Astrocyte (in vitro differentiated cells and primary cell): ENCODE measurements at places on chromosomes 2 and 18. TPM values are rescaled to one million over a fixed set of nuclear protein-coding genes. Genes with fewer than 3 reads are reported as not detected.

KIF5C gene
- total RNA-seq, result 21.0 and 24.3 TPM in 2 replicates

- no peaks in the 10 kb centered on the region for H3K36me3 ChIP-seq
- no peak overlapping the region for H3K27ac ChIP-seq
- H3K4me3 ChIP-seq, result no peak overlapping the region
- H3K27me3 ChIP-seq, result peaks cover 2% of the 10 kb centered on the region
- peak; percentile 56 for DNase-seq
These were observed 393.8 kb upstream of the LYPD1 start for GRCh38 chr2:133063775-133064174.

DNA sequence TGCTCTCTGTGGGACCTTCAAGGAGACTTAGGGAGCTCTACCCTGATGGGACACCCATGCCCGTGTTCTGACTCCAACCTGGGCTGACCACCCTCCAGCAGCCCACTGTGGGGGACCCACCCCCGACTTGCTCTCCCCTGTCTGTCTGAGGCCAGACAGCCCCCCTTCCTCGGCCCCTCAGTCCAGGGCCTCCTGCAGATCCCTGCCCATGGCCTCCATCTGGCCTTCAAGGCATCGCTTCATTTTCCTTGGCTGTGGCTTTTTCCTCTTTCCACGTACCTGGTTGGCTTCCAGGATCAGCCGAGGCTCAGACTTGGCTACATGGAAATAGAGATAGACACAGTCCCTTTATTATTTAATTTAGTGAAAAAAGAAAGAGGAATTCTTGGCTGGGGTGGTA is 290.0 kb downstream of the CYP26B1 start:
- H3K4me3 ChIP-seq, result no peak overlapping the region
- peaks cover 21% of the 10 kb centered on the region for H3K27me3 ChIP-seq
- H3K27ac ChIP-seq, result no peak overlapping the region
- DNase-seq, result no peak
- H3K4me1 ChIP-seq, result no peaks in the 10 kb centered on the region

DNA sequence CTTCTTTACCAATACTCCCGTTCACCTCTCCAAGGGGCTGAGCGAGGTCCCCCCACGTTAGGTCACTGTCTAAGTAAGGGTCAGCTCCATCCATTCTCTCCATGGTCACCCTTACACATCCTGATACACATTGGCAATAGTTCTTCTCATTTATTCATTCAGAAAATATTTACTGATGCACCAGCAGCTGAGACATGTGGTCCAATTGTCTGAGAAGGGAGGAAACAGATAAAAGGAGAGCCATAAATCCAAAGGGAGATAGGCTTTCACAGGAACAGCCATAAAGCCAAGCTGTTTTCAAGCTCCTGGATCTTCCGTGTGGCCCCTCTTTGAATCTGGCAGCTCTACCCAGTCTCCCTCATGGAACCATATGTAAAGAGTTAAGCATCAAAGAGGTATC is 121.2 kb downstream of the TXNL1 start:
- no peaks in the 10 kb centered on the region for H3K27me3 ChIP-seq
- H3K4me3 ChIP-seq, result no peak overlapping the region
- peak; percentile 59 for DNase-seq
- H3K4me1 ChIP-seq, result no peaks in the 10 kb centered on the region
- no peak overlapping the region for H3K27ac ChIP-seq
- H3K36me3 ChIP-seq, result no peaks in the 10 kb centered on the region

DNA sequence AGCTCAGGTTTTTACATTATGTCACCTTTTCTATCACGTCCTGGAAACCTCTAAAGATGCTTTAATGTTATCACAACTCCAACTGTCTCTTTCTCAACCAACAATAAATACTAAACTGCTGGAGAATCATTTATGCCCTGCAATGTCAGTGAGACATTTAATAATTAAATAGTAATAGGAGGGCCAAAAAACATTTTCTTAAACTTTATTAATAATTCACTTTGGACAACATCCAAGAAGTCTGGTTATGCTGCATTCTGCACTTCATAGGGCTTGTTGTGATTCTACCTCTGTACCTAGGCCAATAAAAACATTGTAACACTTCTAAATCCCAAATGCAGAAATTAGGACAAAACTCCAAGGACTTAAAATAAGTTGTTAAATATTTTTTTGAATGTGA is 420.4 kb upstream of the LRRTM1 start:
- no peaks in the 10 kb centered on the region for H3K27me3 ChIP-seq
- no peak for DNase-seq
- H3K36me3 ChIP-seq, result no peaks in the 10 kb centered on the region
- no peak overlapping the region for H3K4me3 ChIP-seq
- no peak overlapping the region for H3K27ac ChIP-seq
- no peaks in the 10 kb centered on the region for H3K4me1 ChIP-seq

GRCh38 chr2:47437287-47437686 is 34.3 kb downstream of the MSH2 start:
- H3K27ac ChIP-seq, result no peak overlapping the region
- H3K27me3 ChIP-seq, result no peaks in the 10 kb centered on the region
- H3K36me3 ChIP-seq, result peaks cover 3% of the 10 kb centered on the region
- H3K4me3 ChIP-seq, result no peak overlapping the region
